ENCODE measurements at places on chromosomes 3 and 15.
A peak's percentile ranks its signal among the peaks of the same experiment; 100 is the strongest.

DNA sequence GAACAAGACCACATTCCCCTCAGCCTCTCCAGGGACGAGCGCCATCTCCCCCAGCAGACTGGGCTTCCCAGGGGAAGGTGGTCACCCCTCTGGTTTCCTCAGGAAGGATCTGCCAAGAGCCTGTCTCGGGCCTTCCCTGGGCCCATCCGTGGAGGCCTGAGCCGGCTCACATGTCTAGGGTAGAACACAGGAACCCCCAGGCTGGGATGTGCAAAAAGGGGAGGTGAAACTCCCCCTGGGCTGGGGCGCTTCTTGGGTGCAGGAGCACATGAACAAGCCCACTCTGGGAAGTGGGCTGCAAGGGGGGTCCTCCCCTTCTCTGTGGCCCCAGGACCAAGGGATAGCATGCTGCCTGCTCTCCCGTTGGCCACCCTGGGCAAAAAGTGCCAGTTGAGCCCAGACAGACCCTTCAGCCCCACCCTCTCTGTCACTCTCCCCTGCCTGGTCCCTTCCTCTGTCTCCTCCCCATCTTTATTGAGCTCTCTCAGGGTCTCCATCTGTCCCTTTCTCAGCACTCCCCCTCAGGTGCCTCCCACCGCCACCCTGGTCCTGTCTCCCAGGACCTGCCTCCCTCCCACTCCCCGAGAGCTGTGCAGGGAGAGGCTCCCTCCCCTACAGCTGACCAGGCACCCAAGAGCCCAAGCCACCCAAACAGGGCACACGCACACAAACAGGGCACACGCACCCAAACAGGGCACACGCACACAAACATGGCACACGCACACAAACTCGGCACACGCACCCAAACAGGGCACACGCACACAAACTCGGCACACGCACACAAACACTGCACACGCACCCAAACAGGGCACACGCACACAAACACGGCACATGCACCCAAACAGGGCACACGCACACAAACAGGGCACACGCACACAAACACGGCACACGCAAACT lies 864 bp downstream of the SEMA3G start:
- no peak for DNase-seq

DNA sequence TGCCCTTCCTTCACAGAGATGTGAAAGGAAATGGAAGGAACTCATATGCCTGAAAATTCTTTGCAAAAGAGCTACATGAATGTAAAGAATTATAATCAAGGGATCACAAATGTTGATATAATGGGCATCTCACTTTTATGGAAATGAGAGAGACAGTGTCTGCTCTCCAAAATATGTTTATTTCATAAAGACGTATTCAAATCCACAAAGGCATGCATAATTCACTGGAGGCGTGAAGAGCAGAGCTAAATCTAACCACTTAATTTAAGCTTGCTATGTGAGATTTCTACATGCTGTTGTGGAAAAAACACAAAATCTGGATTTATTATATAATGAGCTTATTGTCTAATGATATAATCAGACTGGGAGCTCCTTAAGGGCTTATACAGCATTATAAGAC lies 469.1 kb downstream of the RAP2B start:
- no peak for DNase-seq

DNA sequence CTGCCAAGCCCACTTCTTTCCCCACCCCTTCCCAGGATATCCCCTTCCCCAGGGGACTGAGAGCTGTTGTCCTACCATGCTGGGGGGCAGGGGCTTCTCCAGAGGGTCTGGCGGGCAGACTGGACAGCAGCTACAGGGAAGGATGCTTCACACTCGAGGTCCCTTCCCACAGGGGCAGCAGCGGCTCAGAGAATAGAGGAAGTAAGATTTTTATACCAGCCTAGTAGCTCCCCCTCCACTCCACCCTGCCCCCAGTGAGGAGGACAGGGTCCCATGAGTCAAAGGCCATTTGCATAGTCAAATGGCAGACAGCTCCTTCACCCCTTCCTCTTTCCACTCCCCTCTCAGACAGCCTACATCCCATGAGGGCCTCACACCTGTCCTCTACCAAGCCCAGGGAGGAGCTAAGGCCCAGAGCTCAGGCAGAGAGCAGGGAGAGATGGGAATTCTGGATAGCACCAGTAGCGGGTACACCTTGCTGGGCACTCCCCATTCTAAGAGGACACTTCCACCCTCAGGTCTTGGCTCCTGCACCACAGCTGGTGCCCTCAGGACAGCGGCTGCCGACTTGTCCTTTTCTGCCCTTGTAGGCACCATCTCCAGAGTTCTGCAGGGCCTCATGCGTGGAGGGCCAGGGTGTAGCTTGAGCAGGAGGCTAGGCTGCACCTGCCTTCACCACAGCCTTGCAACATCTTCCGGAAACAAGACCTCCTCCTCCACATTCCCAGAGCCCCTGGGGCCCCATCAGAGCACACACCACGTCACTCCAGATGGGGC lies at the start of gene TLR9:
TLR9 (minus strand) TSS at position 194 of the 777 bp plus-strand sequence; CDS start at position 78, 116 bp downstream.
- DNase-seq = no peak

DNA sequence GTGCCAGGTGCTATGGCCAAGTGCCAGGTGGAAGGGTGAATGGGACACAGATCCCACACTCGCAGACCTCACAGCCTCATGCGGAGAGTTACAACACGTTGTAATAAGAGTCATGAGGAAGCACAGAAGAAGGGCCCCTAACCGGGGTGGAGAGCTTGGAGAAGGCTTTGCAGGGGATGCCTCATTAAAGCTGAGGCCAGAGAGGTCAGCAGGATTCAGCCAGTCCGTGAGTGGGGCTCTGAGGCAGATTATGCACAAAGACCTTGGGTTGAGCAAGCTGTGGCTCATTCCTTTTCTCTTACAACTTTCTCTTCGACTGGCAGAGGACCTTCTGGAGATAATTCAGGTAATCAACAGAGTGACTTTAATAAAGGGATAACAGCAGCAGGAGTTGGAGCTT lies 65.3 kb upstream of the SNRK start:
- DNase-seq = no peak

DNA sequence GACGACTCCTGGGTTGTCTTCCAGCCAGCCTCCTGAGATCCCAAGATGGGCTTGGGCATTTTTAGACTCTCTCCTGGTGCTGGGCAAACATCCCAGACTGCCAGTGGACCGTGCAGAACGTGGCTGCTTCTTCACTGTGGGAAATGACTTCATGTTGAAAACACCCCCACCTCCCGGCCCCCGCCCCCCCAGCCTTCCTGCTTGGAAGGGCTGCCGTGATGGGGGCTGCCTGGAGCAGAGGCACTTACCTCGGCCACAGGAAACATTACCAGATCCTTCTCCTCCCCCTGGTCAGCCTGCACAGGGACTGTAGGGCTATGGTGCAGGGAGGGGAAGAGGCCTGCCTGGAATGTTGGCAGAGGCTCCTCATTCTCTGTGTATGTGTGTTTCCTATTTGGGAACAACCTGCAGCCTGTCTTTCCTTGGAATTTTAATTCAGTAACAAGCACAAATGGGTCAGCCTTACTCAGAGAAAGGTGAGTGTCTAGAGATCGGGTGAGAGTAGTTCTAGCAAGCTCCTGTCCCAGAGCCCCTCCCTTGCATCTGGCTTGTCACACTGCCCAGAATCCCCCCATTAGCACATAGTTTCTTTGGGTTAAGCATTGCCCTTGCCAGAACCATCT lies 90.8 kb downstream of the ANP32A start:
- peak; percentile 71 for DNase-seq

GRCh38 chr3:48301800-48302166 lies 31.7 kb downstream of the SPINK8 start:
- peak; percentile 11 for DNase-seq

GRCh38 chr3:188819939-188820338 lies 351.8 kb upstream of the TPRG1 start:
- DNase-seq = no peak

- DNase-seq = no peak
These were observed 12.1 kb downstream of the CSNK1G1 start for GRCh38 chr15:64343841-64344240.

- DNase-seq = no peak
These were observed 601.0 kb upstream of the ADAMTS9 start for GRCh38 chr3:65288776-65289175.

DNA sequence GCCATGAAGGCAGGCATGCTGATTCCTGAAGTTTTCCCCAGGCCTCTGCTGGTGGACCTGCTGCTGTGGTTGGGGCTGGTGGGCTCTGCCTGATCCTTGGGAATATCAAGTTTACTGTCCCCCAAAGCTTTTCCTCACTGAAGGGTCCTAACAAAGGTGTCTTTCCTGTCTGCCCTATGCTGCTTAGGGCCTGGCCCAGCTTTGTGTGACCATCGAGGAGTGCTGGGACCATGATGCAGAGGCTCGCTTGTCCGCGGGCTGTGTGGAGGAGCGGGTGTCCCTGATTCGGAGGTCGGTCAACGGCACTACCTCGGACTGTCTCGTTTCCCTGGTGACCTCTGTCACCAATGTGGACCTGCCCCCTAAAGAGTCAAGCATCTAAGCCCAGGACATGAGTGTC lies 13.2 kb upstream of the EXOG start:
- DNase-seq = no peak

DNA sequence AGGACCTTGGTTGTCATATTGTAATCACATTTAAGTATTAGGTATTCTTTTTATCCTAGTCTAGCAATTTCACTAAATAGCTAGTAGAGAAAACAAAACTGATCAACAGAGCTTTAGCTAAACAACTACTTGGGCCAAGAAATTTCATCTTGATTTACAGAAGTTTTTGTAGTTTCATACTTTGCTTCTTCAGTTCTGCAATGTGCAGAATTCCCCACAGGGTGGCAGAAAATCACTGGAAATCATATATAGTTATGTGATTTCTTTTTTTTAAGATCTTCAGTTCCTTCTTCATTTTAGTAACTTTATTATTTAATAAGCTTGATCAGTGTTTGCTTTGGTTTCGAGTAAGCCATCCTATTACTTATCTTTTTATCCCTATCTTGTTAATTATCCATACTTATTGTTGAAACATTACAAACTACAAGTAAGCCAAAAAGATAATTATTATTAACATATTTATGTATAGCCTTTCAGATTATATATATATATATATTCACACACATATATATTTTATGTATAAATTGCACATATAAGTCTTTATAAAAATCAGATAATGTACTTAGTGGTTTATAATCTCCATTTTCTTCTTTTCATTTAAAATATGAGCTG lies 2.2 kb upstream of the BNIP2 start:
- DNase-seq = peak; percentile 49

DNA sequence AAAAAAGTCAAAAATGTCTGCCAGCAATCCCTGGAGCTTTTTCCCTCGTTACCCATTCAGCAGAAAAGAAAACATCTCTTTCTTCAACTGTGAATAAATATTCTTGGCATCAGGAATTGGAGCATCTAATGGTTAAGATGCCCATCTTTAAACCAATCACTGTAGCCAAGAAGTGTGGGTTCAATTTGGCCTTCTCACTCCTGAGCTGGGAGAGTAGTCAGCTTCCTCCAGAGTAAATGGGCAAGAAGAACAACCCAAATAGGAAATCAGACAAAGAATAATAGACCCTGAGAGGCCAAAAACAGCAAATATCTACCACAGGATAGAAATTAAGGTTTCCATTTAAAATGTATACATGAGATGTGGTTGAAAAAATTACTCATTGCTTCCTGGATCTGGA lies 508.0 kb upstream of the MDFIC2 start:
- DNase-seq = no peak

All from muscle of back (tissue), 13 donors.